Stimulated activated CD4-positive, alpha-beta T cell treated with anti-CD3 and anti-CD28 coated beads, TNF-alpha, amount 100 ng/mL, for 4 hours (primary cell): ENCODE measurements at places on chromosomes 2 and 18.

DNA sequence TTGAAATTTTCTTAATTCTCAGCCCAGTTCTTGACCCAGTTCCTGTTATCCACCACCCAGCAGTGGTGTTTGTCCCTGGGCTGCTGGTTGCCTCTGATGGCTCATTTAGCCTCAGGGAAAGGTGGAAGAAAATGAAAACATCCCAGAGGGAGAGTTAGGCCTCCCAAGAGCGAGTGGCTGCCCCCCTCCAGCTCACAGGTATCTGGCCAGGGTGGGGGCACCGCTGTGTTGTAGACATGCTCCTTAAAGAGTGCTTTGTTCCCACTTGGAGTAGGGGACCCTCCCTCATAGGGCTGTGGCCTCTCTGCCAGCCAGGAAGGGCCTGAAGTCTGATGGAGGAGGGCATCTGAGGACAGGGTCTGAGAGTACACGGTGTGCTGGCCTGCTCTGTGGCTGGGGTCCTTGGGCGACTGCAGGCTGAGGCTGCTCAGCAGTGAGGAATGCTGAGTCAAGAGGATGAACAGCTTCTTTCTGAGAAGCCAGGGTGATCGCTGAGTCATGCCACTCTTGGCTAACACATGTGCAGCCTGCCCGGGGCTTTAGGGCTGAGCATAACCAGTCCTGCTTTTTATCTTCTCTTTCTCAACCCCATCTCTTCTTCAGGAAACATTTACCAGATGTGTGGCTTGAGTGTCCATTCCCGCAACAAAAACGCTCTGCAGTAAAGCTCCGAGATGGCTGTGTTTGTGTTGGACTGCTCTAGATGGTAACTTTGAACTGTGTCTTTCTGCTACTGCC, 72.3 kb downstream of the IL1R2 start:
- no peak for DNase-seq

DNA sequence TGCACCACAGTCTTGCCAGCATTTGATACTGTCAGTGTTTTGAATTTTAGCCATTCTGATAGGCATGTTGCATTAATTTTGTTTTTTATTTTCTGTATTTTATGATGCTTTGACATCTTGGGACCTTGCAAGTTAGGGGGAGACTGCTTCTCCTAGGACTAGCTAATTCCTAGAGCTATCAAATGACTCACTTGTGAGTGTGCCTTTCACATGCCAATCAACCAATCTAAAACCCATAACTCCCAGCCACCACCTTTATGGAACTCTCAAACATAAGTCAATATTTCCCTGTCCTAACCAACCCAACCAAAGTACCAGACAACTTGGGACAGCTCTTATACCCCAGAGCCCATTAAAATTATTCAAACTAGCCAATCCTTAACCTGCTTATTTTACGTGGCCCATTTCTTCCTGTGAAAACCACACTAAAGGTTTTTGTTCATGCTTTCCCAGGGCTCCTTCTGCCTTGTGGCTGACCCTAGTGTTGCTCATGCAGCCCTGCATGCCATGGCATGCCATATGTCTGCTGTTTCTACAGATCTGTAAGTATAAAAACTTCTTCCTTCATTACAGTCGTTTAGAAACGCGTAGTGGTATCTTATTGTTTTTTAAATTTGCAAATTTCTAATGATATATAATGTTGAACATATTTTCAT, 230.1 kb downstream of the GPD2 start:
- DNase-seq: no peak

- DNase-seq: no peak
Observed at GRCh38 chr18:67794521-67794920, 278.0 kb upstream of the DSEL start.

- no peak for DNase-seq
Observed at GRCh38 chr2:81097361-81097760, 792.8 kb upstream of the LRRTM1 start.

GRCh38 chr18:23631746-23632145, 31.0 kb downstream of the ANKRD29 start:
- no peak for DNase-seq

- no peak for DNase-seq
Observed at GRCh38 chr2:25817630-25818029, 60.7 kb downstream of the ASXL2 start.

GRCh38 chr2:84029903-84030575, 429.0 kb downstream of the SUCLG1 start:
- no peak for DNase-seq

DNA sequence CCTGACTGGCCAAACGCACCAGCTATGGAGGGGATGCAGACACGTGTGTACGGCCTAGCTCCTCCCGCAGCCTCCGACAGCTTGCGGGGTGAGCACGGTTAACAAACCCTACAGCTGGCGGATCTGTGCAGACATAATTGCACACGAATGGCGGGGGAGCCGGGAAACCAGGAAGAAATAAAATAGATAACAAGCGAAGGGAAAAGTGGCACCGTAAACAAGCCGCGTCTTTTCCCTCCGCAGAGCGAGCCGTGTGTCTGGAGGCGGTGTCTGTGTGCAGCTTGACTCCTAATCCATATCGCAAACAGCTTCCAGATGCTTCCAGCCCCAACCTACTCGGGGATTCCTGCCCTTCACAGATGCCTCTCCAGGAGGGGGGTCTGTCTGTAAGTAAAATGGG, 853.1 kb upstream of the SALL3 start:
- no peak for DNase-seq

GRCh38 chr2:6538607-6539006, 327.1 kb downstream of the CMPK2 start:
- no peak for DNase-seq

DNA sequence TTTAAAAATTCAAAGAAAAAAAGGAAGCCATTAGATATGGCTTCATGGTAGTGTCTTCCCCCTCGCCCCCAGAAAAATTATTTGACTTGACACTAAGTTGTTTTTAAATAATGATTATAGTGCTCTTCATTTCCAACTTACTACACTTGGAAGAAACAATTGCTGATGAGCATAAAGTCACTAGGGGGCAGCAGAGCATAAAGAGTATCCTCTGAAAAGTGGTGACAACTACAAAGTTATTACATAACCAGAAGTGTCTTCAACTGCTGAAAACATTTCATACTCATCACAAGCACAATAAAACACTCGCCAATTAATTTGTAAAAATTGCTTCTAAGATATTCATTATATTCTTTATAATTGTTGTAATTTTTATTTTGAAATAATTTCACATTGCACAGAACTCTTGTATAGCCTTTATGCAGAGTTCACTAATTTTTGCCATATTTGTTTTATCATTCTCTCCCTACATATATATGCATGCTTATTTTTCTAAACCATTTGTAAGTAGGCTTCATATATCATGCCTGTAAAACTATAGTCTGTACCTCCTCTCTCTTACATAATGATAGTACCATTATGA, 54.9 kb downstream of the EXOC6B start:
- peak; percentile 36 for DNase-seq

GRCh38 chr18:8726963-8727705, 21.8 kb downstream of the MTCL1 start:
- no peak for DNase-seq

DNA sequence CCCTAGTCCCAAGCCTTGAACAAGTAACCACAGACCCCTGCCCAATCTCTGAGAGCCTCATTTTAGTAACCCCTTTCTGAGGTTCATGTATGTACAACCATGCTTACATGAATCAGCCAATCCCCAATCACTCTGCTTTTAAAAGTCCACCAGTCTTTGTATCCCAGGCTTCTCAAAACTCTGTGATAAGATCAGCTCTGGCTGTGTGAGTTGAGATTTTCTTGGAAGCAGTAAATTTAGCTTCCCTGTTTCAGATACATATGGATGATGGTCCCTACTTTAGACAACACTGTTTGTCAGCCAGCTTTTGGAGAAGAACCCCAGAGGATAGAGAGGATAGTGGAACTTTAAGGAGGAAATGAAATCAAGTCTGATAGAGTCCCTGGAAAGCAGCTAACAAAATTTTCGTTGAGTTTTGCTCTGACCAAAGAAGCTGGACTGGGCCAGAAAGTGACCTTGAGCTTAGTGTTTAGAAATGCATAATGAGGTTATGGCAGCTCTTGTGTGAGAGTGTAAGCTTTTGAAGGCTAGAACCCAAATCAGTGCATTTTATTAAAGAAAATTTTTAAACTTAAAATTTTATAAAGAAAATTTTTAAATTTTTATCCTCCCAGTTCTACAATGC, 3.7 kb downstream of the ADNP2 start:
- DNase-seq: no peak

DNA sequence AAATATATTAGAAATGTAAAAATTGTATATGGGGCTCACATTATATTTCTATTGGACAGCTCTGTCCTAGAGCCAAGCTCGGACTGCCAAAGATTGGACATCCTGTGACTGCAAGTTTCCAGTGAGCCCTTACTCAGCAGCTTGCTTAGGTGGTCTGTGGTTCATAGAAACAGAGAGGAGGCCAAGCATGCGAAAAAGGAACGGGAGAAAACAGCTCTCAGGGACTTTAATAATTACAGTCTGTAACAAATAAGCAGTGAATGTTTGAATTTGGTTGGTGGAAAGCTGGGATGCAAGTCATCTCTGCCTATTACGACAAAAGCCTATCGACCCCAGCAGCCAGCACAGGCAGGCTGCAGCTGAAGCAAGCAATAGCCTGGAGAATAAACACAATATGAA, 35.6 kb downstream of the WIPF1 start:
- no peak for DNase-seq

DNA sequence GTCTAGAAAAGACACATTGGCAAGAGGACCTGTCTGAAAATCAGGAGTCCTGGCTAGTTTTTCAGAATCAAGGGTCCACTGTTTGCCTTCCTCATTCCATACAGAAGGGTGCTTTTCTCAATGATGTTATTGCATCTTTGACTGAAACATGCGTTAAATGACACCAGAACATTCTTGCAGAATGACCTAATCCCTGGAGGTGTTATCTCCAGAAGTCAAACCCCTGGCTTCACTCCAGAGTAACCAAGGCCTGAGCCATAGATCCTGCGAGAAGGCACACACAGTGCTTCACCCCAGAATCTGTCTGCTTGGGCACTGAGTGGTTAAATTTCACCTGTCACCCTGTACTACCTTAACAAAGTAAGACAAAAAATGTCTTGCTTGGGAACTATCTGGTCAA, 1055.2 kb upstream of the FANCL start:
- DNase-seq: no peak

- DNase-seq: no peak
Observed at GRCh38 chr2:121666042-121666441, 16.8 kb upstream of the CLASP1 start.

GRCh38 chr2:182553483-182553882, 126.6 kb upstream of the PDE1A start:
- no peak for DNase-seq

DNA sequence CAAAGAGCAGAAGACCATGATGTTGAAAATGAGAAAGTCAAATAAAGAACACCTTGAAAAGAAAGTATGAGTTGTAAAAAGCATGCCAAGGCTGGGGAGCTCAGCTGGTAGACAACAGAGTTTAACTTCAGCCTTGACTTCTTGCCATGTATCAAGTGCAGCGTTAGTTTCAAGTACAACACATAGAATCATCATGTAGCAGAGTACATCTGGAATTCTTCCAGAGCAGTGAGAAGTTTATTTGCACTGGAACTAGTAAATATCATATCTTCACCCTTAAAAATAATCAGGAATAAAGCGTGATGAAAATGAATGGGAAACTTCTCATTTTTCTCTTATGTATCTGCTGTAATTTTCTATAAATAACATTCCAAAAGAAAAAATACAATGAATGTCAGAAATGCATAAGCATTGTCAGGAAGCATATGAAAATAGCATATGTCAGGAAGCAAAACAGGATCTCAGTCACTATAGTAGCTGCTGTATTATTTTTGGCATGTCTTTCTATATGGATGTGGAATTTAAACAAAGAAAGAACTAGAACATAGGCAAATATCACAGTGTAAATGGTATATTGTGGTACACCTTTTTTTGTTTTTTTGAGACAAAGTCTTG, 10.1 kb upstream of the SULT1C4 start:
- DNase-seq: no peak

DNA sequence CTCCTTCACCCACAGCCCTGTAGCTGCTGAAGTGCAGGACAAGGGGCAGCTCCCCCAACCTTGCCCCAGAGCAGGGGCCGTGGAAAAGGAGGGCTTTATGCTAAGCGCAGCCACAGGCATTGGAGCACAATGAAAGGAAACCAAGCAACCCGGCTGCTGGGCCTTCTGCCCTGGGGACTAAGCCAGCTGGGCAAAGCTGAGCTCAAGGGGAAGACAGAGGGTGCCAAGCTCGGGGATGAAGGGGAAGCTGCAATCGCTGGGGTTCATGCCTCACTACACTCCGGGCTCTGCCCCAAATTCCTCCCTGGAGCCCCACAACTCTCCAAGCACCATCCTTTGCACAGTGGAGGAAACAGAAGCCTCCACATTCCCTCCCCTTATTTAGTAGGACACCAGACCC, 12.4 kb downstream of the SFXN5 start:
- no peak for DNase-seq
